ENCODE measurements at places on chromosomes 7 and 10.
A peak's percentile ranks its signal among the peaks of the same experiment; 100 is the strongest.

- no peak for DNase-seq
Observed at GRCh38 chr10:83673316-83673715, 466.0 kb upstream of the GHITM start.

GRCh38 chr10:102782673-102783551 is 39.2 kb downstream of the WBP1L start:
- DNase-seq, result no peak

GRCh38 chr10:83373671-83374070 is 765.6 kb upstream of the GHITM start:
- no peak for DNase-seq

GRCh38 chr10:60286559-60286958 is 103.1 kb downstream of the ANK3 start:
- no peak for DNase-seq

GRCh38 chr7:121621937-121622336 is 225.8 kb upstream of the FAM3C start:
- DNase-seq, result no peak

DNA sequence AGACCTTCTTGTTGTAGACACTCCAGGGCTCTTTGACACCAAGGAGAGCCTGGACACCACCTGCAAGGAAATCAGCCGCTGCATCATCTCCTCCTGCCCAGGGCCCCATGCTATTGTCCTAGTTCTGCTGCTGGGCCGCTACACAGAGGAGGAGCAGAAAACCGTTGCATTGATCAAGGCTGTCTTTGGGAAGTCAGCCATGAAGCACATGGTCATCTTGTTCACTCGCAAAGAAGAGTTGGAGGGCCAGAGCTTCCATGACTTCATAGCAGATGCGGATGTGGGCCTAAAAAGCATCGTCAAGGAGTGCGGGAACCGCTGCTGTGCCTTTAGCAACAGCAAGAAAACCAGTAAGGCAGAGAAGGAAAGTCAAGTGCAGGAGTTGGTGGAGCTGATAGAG is 5.5 kb downstream of the GIMAP7 start:
- no peak for DNase-seq

GRCh38 chr7:22675917-22676343 is 51.1 kb upstream of the IL6 start:
- DNase-seq, result peak; percentile 37

- no peak for DNase-seq
Observed at GRCh38 chr10:127123626-127124025, 72.8 kb downstream of the INSYN2A start.

DNA sequence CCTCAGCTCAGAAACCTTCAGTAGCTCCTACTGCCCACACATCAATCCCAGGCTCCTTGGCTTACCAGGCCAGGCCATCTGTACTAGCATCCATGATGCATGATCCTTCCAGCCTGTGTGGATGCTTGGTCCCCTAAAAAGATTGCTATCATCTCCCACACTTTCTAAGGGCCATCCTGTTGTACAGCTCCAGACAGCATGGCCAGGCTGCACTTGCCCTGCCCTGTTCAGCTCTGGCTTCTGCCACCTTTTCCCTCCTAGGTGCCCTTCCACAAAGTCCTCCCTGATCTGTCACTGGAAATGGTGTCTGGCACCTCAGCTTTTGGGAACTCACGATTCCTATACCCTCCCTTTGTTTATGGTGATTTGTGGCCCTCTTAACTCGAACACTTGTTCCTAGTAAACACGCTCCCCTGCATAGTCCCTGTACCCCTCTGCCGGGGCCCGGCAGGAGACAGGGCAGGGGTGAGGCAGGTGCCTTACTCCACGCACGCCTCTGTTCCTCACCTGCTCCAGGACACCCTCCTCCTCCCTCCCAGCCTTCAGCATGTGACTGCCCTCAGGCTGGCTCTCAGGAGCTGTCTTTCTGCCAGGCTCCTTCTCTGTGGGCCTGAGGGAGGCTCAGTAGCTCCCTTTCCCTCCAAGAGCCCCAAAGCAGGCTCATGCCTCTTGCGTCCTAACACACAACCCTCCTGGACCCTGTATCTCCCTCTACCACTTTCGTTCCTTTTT is 71.8 kb downstream of the CDH23 start:
- DNase-seq, result no peak

DNA sequence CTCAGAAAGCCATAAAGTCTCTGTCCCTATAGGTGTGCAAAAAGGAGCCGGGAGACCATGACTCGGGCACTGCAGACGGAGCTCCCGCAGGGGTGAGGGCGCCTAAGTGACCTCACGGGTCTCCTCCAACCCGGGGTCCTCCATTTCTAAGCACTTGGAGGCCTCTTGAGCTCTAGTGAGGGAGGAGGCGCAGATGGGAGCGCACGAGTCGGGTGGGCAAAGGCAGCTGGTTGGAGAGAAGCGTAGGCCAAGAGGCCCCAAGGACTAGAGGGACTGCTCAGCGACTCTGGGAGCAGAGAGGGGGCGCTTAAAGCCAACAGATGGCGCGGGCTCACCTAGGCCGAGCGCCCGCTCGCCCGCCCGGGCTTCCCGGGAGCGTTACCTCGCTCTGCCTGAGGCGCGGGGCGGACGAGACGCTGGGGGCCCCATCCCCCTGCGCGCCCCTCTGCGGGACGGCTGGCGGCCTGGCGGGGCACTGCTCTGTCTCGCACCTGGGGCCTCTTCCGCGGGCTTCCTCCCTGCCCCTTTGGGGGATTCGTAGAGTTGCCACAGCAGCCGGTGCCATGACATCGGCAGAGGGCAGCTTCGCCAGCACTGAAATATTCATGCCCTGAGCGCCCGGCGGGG is 523 bp upstream of the CDH23 start:
- no peak for DNase-seq
